ENCODE measurements at places on chromosomes 2 and 18.

DNA sequence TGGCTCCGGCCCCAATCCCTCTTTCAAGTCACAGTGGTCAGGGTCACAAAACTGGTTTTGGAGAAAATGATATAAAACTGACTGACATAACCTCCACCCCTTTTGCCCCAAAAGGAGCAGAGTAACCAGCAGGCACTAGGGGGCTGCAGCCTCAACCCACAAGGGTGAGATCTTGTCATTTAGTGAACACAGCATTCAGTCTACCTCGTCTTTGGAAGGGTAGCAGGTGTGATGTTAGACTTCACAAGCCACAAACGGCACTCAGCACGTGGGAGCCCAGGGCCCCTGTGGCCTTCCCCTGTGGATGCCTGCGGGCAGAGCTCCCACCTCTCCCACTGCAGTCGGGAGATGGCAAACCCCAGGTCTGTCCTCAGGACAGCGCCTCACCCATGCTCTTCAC is 372.1 kb upstream of the MYT1L start:
- DNase-seq, result no peak

GRCh38 chr2:12718711-12719399 is 2.1 kb downstream of the TRIB2 start:
- DNase-seq, result no peak

DNA sequence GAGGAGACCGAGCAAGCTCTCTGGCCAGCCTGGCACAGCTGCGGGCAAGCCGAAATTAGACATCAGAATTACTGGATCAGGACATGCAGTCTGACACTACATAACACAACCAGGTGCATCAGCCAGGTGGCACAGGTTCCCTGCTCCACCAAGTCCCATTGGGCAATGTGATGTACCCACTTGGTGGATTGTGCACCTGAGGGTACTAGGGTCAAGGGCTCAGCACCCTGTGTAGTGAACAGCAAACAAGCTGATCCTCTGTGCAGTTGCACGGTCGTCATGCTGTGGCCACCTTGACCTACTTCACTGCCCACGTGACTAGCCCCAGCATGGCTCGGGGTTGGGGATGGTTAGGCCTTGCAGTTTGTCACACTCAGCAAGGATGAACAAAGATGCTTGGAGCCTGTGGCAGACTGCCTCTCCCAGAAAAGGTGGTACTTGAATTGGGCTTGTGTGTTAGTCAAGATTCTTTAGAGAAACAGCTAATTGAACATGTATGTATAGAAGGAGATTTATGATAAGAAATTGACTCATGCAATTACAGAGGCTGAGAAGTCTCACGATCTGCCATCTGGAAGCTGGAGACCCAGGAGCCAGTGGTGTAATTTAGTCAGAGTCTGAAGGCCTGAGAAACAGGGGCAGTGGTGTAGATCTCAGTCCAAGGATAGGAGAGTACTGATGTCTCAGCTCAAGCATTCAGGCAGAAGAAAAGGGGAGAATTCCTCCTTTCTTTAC is 71.4 kb upstream of the TMEM87B start:
- no peak for DNase-seq

DNA sequence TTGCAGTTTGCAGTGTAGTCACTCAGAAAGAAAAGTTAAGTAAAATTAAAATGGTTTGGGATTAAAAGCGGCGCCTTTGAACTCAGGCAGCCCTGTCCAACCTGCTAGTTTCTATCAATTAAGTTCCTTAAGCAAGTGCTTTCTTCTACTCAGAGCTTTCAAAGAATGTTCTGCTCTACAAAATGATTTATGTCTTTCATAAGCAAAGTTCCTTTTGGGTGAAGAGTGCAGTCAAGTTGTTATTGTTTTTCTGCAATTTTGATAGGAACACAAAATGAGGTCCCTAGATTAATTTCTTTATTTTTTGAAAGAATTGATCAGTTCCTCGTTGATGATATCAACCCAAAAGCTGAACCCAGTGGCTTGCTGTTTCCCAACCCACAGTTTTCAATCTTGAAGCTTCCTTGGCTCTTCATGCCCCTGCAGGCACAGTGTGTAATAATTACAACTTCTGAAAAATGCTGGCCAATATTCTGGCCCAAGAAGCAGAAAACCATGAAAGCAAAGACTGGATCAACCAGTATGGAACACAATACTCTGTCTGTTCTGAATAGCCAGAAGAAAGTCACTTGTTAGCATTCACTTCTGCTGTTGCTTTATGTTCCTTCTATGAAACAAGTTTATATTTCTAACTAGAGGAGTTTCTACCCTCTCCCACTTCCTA is 89.1 kb downstream of the TGIF1 start:
- no peak for DNase-seq

DNA sequence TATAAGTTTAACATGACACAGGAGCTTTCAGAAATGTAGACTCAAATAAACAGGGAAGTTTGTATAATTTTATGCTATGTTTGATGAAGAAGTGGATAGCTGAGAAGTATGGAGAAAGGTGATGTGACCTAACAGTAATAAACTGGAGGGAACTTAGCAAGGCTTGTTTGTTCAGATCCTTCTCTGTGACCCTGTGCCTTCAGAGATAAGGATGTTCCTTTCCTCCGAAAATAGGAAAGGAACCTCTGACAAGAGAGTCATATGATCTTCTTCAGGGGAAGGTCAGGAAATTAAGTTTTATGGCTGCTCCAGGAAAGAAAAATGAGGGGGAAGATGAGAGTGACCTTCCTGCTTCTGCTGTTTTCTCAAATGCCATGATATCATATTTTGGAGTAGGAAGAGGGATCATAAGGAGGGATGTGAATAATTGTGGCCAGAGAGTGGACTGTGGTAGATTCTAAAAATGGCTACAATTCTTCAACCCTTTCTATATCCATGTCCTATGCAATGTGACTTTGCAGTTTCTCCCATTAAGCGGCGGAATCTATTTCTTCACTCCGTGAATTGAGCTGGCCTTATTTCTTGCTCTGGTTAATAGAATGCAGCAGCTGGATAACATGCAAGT is 8.5 kb upstream of the C2orf69 start:
- no peak for DNase-seq

- DNase-seq, result no peak
These were observed 94.7 kb downstream of the ARMC9 start for GRCh38 chr2:231293163-231293562.

GRCh38 chr2:117523267-117523666 is 291.2 kb upstream of the DDX18 start:
- DNase-seq, result no peak

DNA sequence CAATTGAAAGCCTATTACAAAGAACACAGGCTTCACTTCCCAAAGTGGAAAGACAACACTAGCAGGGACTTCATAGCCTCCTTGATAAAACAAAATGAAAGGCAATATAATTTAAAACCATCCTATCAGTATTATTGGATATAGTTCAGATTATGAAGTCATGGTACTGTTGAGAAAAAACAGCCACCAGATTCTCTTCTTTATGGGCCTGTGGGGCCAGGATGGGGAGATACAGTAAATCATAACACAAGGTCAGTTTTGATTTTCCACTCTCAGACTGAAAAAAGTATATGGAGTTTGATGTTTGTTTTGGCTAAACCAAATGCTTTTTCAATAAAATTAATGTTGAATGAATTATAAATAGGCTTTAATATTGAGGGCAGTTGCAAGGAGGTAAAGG is 129.1 kb downstream of the BCL2L11 start:
- DNase-seq, result no peak

DNA sequence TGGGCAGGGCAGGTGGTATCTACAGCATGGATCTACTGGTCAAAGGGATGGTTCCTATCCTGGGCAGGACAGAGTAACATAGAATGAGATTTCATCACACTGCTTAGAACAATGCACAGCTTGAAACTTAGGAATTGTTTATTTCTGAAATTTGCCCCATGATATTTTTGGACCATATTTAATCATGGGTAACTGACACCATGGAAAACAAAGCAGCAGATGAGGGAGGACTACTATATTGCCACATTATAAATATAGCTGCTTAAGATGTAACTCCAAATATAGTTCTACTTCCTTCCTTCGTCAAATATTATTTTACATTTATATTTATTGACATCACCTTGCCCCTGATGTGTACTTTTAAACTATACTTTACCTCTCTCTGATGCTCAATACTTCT is 254.7 kb downstream of the PTPRM start:
- no peak for DNase-seq

- no peak for DNase-seq
These were observed 260.3 kb downstream of the TPGS2 start for GRCh38 chr18:36568487-36568886.

DNA sequence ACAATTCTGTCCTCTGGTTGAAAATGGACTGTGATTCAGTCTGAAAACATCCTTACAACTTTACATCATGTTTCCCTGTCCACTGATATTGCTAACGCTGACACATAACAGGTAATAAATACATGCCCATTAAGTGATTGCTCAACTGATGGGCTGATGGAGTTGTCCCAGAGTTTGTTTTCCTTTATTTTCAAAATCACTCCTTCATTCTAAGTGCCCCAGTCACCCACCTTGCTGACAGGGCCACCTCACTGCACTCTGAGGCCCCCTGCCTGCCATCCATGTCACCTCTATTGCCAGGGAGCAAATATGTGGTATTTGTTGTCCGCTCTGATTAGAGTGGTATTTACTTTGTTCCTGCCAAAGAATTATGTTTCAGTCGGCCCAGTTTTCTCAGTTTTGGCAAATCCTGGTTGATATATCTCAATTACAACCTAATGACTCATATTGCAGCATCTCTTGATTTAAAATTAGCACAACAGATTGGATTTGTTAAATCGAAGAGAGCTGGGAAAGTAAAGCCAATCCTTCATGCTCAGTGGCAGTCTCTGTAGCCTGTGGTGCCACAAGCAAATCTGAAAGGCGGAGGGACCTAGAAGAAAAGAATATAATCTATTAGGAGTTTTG is 105.1 kb downstream of the RDH14 start:
- DNase-seq, result peak; percentile 12

DNA sequence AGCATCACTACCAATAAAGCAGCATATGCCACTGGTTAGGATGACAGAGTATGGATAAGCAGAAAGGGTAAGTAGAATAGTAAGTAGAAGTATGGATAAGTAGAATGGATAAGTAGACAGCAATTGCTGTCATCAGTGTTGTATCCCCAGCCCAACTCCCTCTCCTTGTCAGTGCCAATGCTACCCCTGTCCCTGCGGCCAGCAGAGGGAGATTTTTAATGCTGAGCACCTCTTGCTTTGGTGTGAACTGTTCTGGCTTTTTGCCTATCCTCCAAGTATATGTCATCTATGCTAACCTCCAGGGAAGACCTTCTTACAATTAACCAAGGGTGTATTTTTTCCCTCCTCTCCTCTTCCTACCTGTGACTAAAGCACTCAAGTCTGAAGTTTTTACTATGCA is 136.7 kb upstream of the SPHKAP start:
- peak; percentile 17 for DNase-seq

GRCh38 chr2:158491072-158491471 is 34.3 kb downstream of the PKP4 start:
- no peak for DNase-seq

DNA sequence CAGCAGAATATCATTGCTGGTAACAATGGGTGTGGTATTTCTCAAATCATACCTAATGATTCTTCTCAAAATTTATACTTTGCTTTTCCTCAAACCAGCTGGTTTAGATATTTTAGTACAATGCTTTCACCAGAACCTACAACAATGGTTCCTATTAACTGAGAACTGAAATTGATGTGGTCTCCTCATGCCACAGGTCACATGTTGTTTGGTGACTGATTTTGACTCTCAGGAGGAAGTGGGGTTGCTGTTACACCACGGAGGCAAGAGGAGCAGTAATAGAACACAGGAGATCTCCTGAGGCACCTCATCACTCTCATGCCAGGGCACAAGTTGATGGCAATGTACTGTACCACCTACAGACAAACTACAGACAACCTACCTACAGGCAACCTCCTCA is 3.0 kb upstream of the CEP68 start:
- no peak for DNase-seq

GRCh38 chr2:108835040-108835439 is 48.5 kb downstream of the CCDC138 start:
- no peak for DNase-seq

DNA sequence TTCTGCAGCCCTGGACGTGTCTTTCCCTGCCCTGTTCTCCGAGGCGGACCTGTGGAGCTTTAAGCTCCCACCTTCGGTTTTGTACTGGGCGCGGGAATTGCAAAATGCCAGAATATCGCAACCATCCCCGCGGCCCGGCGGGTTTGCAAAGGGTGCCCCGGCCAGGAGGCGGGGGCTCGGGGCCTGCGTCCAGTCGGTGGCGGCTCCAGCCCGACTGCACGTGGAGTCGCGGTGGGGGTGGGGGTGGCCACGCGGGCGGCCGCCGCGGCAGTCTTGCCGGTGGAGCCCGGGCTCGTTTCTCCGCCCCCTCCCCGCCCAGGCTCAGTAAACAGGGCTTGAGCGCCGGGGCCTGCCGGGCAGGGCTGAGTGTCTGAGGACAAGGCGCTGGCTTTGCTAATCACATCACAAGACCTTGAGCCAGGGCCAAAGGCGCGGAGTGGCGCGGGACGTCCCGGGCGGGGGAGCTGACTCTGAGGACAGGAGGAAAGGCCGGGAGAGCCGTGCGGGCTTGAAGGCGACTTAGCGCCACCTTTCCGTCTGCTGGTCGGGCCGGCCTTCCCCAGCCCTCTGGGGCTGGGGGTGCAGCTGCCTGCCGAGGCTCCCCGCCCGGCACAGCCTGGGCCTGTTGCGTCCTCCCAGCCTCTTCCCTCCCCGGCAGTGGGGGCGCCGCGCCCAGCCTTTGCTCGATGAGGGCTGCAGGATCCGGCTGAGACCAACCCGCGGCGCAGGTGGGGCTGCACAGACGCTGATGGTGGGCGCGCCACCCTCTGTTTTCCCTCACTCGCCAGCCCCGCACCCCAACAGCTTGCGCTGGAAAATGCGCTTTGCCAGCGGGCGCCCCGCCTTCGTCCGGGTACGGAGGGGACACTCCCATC is 786 bp upstream of the ZFP36L2 start:
- DNase-seq, result peak; percentile 65

GRCh38 chr2:35891936-35892335 is 463.6 kb upstream of the CRIM1 start:
- no peak for DNase-seq

- DNase-seq, result no peak
These were observed 23.1 kb downstream of the PDCD1 start for GRCh38 chr2:241835611-241836010.

GRCh38 chr2:235483313-235483712 is 10.5 kb upstream of the AGAP1 start:
- no peak for DNase-seq

DNA sequence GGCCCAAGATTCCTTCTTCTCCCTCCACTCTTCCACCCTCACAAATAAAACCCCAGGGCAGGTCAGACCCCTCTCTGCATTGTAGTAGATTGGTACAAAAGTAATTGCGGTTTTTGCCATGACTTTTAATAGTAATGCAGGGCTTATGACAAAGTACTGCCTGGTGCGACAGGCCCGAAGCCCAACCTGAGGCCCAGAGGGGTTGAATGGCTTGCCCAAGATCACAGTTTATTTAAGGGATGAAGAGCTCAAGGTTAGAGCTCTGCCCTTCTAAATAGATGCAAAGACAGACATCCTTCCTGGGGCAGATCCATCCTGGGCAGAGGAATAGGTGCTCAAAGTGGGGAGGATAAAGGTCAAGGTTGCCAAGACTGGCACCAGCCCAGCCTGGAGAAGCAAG is 899 bp upstream of the PSTPIP2 start:
- DNase-seq, result no peak
